WTC11 (cell line): ENCODE measurements at places on chromosomes 3 and 15. TPM values are rescaled to one million over a fixed set of nuclear protein-coding genes. Genes with fewer than 3 reads are reported as not detected.

PRTG gene
- 3.6 to 6.1 TPM (median 6.0 TPM) in 3 replicates for total RNA-seq

TGM5 gene
- total RNA-seq = not detected in 3 replicates

SENP8 gene
- 6.0 to 6.8 TPM (median 6.3 TPM) in 3 replicates for total RNA-seq

NOX5 gene
- total RNA-seq = not detected in 3 replicates

LRRC49 gene
- 6.8 to 9.2 TPM (median 6.9 TPM) in 3 replicates for total RNA-seq

- DNase-seq = no peak
Measured at GRCh38 chr3:179646177-179646576, 6.7 kb upstream of the USP13 start.

GRCh38 chr3:52072020-52072419, 15.6 kb upstream of the DUSP7 start:
- no peak for DNase-seq

DNA sequence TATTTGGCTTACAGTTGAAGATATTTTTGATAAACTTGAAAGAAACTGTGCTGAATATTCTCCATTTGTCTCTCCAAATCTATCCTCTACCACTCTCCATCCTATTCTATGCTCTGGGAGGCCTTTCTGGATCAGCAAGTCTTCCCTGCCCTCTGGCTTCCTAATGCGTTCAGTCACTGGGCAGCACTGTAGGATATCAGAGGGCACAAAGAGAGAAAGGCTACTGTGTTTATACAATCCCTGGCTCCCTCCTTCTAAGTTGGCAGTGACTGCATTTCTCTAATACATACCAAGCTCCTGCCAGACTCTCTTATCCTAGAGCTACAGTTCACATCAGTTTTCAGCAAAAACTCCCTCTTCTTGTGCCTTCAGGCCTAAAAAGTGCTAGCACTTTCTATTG, 102.1 kb upstream of the FHIT start:
- no peak for DNase-seq

DNA sequence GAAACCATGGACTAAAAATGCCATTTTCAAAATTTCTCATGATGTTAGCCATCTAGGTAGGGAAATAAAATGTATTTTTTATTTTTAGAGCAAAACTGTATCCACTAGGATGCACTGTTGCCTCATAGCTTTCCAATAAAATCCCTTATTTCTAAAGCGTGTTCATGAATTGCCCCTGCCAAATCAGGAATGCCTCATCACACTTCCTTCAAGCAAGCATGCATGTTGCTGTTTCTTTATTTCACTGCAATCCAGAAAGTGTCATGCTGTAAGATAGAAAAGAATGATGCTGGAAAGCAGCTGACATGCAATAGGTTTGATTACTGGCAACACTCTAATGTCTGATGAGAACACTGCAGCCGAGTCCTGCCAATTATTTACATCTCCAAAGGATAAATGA, 239.5 kb downstream of the CHL1 start:
- DNase-seq = no peak
